ENCODE measurements at places on chromosomes 2 and 18.
A peak's percentile ranks its signal among the peaks of the same experiment; 100 is the strongest.

GRCh38 chr2:208545403-208546042, 138.9 kb downstream of the PTH2R start:
- peak; percentile 10 for DNase-seq

DNA sequence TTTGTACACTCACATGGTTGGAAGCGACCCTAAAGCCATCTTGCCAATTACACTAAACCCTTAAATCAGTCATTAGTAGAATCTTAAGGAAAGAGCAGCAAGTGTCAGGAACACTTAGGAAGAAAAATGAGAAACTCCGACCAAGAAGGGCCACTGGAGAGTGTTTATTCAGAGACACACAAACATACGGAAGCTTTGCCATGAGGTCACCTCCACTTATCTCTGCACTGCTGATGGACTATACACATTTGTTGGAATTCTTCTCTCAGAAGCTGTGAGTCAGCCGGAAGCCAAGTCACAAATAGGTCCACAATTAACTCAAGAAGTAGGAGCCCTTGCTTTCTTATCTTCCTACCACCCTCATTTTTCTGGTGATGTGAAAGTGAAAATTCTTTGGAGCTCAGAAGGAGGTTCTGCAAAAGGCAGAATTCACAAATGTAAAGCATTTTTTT, 21.6 kb downstream of the BMP10 start:
- DNase-seq: no peak

GRCh38 chr18:79596446-79597175, 83.0 kb upstream of the CTDP1 start:
- no peak for DNase-seq

- DNase-seq: no peak
Measured at GRCh38 chr2:235264121-235264493, 229.7 kb upstream of the AGAP1 start.

- no peak for DNase-seq
Measured at GRCh38 chr2:206305523-206306245, 31.2 kb downstream of the ZDBF2 start.

DNA sequence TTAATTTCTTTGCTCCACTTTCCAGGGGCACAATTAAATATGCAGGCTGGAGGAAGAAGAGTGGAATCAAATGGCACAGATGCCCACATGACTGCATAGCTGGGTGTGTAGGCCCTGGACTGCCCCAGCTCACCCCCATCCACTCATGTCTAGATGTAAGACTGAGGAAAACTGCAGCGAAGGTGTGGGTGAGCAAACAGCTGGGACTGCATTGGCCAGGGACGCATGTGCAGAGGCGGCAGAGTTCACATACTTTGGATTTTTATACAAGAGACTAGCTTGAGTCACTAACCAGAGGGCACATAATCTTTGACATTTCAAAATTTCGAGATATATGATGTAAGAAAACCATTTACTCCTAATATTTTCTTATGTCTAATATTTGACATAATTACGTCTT, 60.1 kb downstream of the SPIRE1 start:
- no peak for DNase-seq

DNA sequence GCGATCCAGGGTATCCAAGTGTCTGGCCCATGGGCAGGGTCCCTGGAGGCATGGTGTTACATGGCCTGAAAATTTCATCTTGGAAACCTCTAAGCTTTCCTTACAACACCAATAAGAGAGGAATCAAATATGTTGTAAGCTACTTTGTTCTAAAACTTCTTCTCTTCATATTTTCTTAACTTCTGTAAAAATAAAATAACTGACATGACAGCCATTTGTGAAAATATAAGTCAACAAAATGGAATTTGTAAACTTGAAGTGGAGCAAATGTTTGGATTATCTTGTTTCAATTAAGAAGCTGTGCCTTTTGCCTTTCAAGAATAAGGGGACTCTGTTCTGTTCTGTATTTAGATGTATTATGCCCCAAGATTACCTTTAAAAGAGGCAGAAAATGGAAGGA, 319.7 kb downstream of the LPIN1 start:
- DNase-seq: no peak

DNA sequence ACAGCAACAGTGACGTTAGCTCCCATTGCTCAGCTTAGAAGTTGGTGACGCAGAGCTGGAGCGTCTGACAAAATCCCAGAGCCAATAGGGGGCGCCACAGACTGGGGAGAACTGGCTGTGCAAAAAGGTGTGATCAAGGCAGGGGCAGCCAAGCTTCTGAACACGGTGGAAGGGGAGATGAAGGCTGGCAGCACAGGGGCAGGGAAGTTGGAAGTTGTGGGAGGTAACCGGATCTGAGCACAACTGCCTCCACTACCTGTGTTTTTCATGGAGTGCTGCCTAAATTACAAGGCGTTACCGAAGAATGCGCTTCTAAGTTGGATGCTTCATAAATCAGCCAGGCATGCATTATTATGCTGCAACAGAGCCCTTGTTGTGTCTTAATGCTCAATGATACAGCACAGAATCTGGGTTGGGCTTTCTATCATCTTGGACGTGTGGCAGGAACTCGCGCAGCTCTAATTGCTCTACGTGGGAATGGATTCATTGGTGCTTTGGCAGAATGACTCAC, 370.0 kb downstream of the SLC4A3 start:
- DNase-seq: no peak

DNA sequence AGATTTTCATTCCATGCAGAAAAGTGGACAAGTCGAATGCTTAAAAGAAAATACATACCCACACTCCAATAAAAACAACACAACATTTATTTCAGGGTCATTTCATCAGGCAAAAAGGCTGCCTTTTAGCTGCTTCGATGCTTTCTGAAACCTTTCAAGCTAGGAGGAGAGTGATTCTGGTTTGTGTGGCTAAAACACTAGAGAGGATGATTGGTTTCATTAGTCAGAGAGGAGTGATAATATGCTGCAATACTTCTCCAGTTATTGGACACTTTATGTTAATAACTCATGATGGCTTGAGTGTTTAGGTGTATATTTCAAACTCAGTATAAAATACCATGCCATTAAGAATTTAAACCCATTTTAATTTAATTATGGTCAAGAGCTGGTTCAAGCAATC, 614.0 kb downstream of the SLC4A3 start:
- DNase-seq: no peak

GRCh38 chr18:54612237-54612636, 21.2 kb downstream of the DYNAP start:
- DNase-seq: no peak

DNA sequence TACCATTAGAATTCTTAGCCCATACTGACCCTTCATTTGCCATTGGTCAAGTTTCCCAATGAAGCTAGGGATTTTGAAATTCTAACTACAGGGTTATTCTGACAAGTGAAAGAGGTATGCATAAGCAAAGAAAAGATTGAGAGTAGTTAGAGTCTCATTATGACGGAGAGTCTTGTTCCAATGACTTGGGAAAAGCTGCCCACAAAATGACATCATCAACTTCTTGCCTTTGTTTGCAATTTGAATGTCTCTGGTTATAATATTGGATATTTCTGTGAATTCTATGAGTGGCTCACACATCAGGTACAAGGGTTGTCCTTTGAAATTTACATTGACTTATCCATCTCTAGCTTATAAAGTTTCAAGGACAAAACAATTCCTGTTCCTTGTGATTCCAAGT, 772.2 kb downstream of the TRIB2 start:
- DNase-seq: no peak

DNA sequence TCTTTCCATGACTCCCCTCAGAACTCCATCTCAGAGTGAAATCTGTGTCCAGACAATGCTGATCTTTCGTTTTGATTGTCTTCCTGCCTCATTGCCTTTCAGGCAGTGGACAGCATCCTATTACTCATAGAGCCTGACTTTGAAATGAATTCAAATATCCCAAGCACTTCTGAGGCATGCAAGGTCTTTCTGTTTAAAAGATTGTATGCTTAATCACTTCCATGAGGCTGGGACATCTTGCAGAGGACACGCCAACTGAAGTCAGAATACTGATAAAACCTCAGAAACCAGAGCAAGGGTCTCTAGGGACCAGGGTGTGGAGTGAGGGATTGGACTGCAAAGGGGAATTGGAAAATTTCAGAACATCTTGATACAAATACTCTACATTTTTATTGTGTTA, 836.5 kb upstream of the ID2 start:
- DNase-seq: no peak

- no peak for DNase-seq
Measured at GRCh38 chr18:12255626-12256026, 1.5 kb downstream of the CIDEA start.
